Astrocyte (in vitro differentiated cells and primary cell): ENCODE measurements at places on chromosomes 3 and 15. TPM values are rescaled to one million over a fixed set of nuclear protein-coding genes. Genes with fewer than 3 reads are reported as not detected.

Gene GPR149
- not detected in 2 replicates for total RNA-seq

Gene SRPRB
- total RNA-seq = 83.8 and 99.4 TPM in 2 replicates

GRCh38 chr3:60250810-60251209 lies 1000.4 kb downstream of the FHIT start:
- DNase-seq = no peak

DNA sequence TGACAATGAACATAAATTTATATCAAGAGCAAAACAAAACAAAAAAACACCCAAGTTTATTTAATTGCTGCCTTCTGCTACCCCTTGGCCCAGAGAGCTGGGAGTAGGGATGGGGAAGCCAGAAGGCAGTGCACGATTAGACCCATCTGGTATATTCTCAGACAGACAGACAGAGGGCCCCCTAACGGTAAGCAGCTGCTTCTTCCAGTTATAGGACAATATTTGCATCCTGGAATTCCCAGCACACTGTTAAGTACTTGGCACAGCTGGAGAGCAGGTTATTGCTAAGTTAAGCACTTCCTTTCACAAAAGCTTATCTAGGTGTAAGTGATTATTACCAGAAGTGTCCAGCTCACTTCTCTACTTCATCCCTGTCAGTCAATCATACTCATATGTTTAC lies 39.3 kb downstream of the C2CD4B start:
- DNase-seq = no peak

DNA sequence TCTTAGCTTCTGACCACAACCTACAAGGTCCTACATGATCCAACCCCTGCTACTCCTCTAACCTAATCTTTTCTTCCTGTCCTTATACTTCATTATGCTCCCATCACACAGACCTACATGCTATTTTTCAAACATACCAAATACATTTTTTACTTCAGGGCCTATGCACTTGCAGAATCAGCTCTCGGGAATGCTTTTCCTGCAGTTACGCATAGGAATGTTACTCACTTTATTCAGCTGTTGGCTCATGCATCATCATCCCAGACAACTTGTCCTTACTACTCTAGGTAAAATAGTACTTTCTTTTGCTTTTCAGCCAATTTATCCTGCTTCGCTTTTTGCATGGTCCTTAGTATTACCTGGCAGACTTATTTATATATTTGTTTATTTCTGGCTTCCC lies 105.6 kb downstream of the OXSM start:
- DNase-seq = peak; percentile 69

GRCh38 chr3:1135194-1135593 lies 42.4 kb downstream of the CNTN6 start:
- no peak for DNase-seq
